Omental fat pad (tissue), 4 donors: ENCODE measurements at places on chromosomes 6 and 20.

GRCh38 chr6:39961178-39961577, 26.9 kb upstream of the MOCS1 start:
- DNase-seq = no peak

DNA sequence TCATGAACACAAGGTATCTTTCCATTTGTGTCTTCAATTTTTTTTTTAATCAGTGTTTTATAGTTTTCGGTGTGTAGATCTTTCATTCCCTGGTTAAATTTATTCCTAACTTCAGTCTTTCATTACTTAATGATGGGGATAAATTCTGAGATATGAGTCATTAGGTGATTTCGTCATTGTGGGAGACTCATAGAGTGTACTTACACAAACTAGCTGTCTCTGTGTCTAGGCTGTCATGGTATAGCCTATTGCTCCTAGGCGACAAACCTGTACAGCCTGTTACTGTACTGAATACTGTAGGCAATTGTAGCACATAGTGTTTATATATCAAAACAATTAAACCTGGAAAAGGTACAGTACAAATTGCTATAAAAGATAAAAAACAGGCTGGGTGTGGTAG, 42.1 kb downstream of the SMAP1 start:
- DNase-seq = no peak

GRCh38 chr6:35068644-35069043, 72.5 kb downstream of the TCP11 start:
- no peak for DNase-seq

DNA sequence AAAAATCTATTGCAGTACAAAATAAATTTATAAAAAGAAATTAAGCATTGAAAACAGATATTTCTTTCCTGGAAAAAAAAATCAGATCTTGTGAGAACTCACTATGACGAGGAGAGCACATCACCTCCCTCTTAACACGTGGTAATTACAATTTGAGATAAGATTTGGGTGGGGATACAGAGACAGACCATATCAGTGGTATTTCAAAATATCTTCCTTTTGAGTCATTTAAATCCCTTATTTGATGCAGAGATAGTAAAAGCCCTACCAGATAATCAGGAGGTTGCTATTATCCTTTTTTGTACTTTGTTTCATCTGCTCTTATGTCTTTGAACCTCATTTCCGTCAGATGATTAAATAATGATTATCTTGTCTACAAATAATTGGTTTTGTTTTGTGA, 800.4 kb downstream of the KIF16B start:
- no peak for DNase-seq

DNA sequence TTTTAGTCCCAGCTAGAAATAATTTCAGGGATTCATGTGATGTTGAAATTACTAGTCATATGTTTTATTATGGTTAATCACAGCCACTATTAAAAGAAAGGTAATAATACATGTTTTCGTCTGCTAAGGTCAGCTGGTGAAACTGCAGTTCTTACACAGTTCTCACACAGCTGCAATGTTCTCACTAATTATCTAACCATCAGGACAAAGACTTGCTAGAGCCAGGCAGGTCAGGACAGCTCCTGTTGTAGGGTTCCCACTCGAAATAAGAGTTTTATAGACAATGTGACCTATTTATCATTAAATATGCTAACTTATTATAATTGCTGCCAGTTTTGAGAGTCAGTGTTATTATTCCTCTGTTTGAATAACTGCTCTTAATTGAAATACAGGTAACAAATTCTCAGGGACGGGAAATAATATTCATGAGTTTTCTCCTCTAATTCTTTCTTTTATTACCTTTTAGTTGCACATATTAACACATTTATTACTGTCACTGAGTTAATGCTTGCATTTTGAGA, 97.9 kb downstream of the GJA1 start:
- DNase-seq = no peak

DNA sequence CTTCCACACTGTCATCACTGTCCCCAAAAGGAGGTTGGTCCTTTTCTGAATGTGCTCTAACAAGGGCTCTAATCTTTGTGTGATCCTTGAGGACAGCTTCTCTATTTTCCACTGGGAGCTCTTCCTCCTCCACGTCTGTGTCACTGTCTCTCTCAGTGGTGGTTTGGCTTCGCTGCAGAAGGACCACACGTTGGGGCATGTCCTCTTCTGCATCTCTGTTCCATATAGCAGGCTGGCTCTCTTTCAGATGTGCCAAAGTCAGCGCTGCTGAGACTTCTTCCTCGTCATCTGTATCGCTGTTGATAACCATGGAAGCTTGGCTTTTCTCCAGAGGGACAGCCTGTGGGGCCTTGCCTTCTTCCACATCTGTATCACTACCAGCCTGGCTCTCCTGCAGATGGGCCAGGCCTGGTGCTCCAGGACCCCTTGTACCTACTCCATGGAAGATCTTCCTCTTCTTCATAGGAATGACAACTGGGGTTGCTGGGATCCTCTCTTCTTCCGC, 4.6 kb downstream of the MDC1 start:
- no peak for DNase-seq

DNA sequence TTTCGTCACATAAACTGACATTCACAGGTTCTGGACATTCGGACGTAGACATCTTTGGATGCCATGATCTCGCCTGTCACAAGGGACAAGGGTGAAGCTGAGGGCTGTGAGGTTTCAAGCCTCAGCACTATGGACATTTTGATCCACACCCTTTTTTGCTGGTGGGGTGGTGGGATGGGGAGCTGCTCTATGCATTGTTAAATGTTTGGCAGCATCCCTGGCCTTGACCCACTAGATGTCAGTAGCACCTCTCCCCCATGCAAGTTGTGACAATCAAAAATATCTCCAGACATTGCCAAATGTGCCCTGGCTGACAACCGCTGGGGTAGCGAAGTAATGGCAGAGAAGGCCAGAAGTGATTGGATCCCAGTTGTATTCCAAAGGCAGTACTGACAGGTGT, 229.4 kb downstream of the TSHZ2 start:
- DNase-seq = no peak

DNA sequence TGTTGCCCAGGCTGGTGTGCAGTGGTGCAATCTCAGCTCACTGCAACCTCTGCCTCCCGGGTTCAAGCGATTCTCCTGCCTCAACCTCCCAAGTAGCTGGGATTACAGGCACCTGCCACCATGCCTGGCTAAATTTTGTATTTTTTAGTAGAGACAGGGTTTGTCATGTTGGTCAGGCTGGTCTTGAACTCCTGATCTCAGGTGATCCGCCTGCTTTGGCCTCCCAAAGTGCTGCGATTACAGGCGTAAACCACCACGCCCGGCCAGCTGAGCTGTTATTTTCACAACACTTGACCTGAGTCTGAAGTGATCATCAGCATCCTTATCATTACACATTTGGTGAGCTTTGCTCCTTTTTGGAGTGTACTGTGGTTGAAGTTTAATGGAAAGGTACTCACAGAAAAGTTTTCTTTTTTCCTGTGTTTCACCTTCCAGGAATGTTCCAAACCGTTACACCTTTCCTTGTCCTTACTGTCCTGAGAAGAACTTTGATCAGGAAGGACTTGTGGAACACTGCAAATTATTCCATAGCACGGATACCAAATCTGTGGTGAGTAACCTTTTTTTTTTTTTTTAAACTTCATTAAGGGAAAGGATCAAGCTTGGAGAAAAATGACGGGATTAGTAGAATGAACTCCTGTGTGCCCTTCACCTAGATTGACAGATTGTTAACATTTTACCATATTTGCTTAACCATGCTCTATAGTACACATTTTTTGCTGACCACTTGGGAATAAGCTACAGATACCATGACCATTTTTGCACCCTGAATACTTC, 9.7 kb downstream of the RNF114 start:
- no peak for DNase-seq

- no peak for DNase-seq
These were observed 6.3 kb upstream of the PPP1R16B start for GRCh38 chr20:38799203-38799602.

GRCh38 chr6:140068801-140069200, 694.4 kb upstream of the CITED2 start:
- DNase-seq = no peak

DNA sequence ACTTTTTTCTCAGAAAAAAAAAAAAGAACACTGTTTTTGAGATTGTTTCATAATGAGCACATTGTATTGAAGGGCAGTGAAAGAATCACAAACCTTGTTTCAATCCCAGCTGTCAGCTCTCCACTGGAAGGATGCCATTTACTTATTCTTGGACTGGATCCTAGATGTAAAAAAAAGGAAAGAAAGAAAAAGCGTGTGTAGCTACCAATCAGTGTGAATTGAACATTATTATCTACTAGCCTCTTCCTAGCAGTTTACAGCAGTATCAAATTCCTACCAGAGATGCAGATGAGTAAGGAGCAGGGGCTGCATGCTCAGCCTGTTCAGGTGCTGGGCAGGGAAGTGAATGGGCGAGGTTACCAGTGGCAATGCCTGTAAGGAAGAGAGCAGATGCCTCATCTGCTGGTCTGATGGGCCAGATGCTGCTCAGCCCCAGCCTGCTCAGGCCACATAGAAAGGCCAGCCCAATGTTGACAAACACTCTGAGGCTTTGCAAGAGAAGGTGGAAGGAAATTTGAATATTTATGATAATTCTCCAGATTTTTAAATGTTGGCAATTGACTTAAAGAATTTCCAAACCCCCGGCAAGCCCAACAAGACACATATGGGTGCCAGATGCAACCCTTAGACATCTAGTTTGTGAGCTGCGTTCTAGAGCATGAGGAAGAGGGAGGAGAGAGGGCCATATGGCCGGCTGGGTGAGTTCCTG, 189.5 kb downstream of the IBTK start:
- DNase-seq = no peak

DNA sequence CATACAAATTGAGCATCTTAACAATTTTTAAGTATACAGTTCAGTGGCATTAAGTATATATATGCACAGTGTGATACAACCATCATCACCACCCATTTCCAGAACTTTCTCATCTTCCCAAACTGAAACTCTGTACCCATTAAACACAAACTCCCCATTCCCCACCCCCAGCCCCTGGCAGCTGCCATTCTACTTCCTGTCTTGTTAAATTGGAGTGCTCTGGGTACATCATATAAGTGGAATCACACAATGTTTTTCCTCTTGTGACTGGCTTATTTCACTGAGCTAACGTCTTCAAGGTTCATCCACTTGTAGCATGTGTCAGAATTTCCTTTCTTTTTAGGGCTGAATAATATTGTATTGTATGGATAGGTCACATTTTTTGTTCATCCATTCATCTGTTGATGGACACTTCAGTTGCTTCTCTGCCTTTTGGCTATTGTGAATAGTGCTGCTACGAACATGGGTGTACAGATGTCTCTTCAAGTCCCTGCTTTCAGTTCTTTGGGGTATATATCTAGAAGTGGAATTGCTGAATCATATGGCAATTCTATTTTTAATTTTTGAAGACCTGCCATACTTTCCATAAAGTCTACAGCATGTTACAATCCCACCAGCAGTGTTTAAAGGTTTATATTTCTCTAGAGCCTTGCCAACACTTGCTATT, 19.6 kb upstream of the RREB1 start:
- no peak for DNase-seq

- DNase-seq = no peak
These were observed 39.6 kb downstream of the LAMA4 start for GRCh38 chr6:112214739-112215269.

DNA sequence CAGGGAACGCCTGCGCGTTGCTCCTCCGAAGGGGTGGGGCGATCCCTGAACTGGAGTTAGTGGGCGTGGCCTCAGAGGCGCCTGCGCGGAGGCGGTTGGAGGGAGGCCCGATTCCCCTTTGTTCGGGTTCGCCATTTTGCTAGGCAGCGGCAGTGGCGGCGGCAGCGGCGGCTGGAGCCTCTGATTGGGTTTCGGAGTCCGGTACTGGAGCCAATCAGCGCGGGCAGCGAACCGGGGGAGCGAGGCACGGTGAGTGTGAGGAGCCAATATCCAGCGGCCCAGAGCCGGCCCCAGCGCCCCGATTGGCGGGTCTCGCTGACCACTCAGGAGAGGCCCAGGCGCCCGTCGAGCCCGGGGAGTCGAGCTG, at the start of gene NFYA:
NFYA (plus strand) TSS at position 139 of the 367 bp plus-strand sequence. CDS start 6,116 bp downstream, outside the sequence.
- DNase-seq = no peak

DNA sequence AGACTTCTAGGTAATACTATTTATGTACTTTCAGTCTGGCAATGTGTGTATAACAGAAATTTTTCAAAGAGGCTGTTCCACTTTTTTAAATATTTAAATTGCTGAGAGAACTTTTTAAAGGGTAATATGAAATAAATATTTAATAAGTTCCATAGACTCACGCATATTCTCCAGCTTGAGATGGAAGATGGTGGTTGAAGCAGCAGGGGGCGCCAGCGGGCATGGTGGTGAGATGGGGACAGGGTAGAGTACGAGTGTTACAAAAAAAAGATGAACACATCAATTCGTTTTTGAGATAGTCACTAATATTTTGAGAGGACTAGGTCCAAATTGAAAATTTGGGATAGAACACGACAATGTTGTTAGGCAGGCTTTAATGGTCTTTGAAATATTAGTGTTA, 68.4 kb downstream of the RSPO3 start:
- peak; percentile 43 for DNase-seq

DNA sequence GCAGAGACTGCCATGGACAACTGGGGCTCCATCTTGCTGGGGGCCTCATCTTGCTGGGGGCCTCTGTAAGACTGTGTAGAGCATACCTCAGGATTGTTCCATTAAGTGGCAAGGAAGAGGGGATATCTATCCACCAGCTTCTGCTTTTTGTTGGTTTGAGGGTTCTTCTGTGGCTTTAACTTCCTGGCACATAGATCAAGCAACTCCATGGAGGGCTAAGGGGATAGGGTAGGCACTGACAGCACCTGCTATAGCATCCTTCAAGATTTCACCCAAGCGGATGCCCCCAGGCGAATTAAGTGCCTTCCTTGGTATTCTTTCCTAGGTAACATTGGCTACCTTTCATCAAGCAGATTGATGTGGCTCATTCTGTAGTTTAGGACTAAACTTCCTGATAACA, 3.8 kb upstream of the LRRN4 start:
- no peak for DNase-seq
